Activated T-helper 1 cell treated with anti-CD3 and anti-CD28 coated beads, Interleukin-2, amount 50 U/mL, for 16 hours (primary cell): ENCODE measurements at places on chromosomes 4 and X.

GRCh38 chr4:138185859-138186645 is 56.1 kb downstream of the SLC7A11 start:
- DNase-seq, result no peak

DNA sequence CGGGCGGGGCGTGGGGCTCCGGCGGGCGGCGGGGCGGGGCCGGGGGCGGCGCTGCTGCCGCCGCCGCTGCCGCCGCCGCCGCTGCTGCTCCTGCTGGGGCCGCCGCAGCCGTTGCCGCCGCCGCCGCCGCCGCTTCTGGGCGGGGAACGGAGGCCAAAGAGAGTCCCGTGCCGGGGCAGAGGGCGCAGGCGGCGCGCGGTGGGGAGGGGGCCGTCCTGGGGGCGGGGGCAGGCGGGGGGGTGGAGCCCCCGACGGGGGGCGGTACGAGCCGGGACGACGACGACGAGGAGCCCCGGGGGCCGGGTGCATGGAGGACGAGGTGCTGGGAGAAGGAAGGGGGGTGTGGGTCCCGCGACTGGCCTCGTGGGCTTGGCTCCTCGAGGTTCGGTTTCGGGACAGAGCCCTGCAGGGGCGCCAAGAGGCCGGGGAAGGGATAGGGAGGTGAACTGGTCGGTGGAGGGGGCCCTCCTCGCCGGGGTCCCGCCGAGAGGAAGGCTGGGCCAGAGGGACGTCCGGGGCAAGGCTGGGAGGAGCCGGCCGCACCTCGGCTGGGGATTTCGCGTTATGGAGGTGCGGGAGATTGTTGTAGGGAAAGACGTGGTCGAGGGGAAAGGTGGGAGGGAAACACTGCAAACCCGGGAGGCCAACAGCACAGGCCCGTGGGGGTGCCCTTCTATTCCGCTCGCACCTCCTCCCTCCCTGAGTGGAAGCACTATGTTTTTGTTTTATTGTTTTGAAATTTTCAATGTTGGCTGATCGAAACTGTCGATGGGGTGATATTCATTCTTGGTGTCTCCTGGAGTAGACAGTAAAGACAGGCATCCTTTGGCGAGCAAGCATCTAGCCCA is 1.9 kb downstream of the BCORL1 start:
- DNase-seq, result no peak

- no peak for DNase-seq
Observed at GRCh38 chr4:92047209-92047875, 256.4 kb upstream of the GRID2 start.

DNA sequence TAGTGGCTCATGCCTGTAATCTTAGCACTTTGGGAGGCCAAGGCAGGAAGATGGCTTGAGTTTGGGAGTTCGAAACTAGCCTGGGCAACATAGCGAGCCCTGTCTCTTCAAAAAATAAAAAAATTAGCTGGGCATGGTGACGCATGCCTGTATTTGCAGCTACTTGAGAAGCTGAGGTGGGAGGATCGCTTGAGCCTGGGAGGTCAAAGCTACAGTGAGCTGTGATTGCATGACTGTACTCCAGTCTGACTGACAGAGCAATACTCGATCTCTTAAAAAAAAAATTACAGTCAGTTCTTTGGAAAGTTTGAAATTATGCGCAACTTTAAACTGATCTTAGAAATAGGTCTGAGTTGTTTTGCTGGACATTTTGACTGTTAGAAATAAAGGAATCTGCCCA is 55.8 kb downstream of the DOCK11 start:
- DNase-seq, result no peak

DNA sequence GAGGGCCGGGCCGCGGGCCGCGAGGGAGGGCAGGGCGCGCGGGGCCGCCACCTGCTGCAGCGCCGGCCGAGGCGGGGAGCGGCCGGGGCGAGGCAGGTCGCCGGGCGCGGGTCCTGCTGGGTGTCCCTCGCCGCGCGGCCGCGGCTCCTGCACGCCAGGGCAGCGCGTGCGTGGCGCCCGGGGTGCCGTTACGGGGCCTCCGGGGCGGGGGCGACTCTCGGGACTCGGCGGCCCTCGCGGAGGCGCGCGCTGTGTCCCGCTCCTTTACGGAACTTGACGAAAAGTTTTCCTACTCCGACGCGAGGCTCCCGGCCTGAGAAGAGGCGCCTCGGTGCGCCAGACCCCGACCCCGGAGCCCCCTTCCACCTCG is 329 bp downstream of the TBC1D14 start:
- DNase-seq, result peak; percentile 27

- no peak for DNase-seq
Observed at GRCh38 chrX:130869239-130869638, 33.8 kb downstream of the ENOX2 start.

DNA sequence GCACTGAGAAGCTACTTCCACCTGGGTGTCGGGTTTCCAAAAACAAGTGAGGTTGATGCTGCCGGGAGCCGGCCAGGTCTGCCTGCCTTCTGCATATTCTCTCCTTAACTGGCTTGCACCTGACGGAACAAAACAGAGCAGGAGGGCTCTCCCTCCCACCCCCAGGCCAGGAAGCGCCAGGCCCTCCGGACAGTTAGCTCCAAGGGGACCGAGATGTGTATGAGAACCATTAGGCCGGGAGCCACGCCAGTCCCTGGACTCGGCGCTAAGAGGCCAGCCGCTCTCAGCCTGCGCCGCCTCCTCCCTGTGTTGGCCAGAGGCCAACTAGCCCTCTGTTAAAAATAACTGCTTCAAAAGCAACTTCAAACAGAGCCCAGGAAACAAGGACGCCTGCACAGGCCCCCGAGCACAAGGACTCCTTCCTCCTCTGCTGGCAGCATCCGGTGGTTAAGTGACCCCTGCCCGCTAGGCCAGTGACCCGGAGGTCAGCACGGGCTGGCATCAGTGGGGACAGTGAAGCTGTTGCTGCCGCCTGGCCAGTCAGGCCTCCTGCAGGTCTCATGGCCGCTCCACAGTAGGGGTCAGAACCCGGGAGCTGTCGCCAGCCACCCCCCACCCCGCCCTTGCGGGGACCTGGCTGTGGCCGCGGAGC is 107.9 kb downstream of the ABLIM2 start:
- DNase-seq, result no peak

- no peak for DNase-seq
Observed at GRCh38 chr4:87026800-87027495, 92.1 kb downstream of the AFF1 start.

- no peak for DNase-seq
Observed at GRCh38 chr4:12042818-12043217, 614.1 kb upstream of the HS3ST1 start.

GRCh38 chr4:7050481-7051143 is 7.4 kb downstream of the TADA2B start:
- DNase-seq, result no peak

DNA sequence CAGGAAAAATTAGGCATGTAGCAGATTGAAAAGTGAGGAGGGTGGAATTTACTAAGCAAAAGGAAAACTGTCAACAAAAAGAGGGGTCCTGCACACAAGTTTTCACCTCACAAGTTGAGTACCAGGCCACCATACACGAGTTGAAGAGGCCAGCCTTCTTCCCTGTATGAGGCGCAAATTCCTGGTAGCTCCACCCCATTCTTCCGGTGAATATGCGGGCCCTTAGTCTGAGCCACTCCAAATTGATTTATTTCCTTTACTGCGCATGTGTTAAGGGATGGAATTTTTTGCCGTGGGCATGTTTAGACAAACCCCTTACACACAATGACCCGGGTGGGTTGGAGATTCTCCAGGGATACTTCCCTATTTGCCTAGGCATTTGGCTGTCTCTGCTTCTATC is 942.1 kb upstream of the GRIA3 start:
- DNase-seq, result no peak

- DNase-seq, result no peak
Observed at GRCh38 chr4:178137732-178138471, 695.7 kb upstream of the AGA start.

GRCh38 chr4:79723507-79723906 is 315.5 kb upstream of the GK2 start:
- no peak for DNase-seq

DNA sequence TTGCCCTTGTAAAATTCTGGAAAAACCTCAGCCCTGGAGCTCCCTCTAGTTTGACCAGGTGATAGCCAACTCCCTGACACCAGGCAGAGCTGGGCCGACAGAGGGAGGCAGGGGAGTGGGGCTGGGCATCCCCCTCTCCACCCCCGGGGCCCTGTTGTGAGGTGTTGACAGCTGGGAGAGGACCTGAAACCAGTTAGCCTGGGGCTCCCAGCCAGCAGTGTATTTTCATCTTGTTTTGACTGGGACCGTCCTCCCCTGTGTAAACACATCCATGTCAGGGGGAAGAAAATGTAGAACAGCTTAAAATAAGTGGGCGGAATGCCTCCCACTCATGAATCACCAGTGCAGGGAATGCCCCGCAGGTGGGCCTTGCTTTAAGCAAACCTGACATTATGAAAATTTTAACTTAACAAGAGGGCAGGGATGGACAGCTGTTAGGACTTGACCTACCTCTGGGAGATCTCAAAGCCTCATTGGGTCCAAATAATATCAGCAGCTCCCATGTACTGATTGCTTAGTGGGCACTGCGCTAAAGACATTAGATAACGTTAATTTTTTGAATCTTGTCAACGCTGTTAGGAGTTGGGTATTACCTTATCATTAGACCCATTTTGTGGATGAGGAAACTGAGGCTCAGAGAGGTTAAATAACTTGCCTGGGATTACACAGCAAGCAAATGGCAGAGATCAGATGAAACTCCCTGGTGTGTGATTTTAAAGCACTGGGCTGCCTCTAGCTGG is 45.9 kb downstream of the TSC22D3 start:
- no peak for DNase-seq

DNA sequence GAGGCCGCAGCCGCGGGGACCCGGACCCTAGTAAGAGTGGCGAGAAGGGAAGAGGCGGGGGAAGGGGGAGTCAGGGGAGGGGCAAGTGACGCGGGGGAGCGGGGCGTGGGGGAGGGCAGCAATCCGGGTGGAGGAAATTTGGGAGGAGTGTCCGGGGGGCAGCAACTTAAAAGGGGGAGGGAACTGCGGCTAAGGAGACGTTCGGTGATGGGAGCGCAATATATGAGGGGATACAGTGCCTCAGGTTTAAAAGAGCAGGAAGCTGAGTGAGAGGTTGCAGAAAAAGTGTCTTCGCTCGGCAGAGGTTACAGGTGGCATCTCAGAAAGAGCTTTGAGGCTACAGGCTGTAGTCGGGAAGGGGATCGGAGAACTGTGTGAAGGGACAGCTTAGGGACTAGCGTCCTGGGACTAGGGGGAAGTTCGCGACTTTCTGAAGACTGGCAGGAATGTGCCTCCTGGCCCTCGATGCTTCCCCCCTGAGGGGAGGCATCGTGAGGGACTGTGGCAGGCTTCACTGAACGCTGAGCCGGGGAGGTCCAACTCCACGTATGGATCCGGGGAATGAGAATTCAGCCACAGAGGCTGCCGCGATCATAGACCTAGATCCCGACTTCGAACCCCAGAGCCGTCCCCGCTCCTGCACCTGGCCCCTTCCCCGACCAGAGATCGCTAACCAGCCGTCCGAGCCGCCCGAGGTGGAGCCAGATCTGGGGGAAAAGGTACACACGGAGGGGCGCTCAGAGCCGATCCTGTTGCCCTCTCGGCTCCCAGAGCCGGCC is 519 bp downstream of the FOXO4 start:
- no peak for DNase-seq

DNA sequence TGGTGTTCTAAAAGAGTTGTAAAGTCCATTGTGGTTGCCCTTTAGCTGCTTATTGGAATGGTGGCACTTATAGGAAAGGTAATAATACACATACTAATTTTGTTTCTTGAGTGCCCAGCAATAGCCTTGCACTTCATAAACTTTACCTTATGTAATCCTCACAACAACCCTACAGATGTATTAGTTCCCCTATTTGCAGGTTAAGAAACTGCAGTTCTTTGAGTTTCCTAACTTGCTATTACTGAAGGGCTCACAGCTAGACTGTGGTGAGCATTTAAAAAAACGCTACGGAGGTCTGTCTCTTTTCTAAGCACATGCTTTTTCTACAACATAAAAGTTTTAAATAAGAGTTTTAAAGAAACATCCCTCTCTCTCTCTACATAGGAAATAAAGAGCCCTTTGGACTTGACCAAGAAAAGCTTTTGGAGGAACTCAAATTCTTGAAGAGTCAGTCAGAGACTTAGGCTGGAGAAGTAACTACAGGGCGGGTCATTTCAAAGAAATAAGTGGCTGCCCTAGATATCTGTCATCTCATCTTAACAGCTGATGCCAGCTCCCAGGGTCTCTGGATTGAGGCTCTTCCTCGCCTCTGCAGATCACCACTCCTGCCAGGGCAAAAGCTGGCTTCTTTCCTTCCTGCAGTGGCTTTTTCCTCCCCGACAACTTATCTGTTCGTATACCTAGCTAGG is 42.0 kb upstream of the FBXW7 start:
- DNase-seq, result no peak

GRCh38 chrX:109890910-109891502 is 111.9 kb upstream of the TMEM164 start:
- peak; percentile 18 for DNase-seq

- DNase-seq, result no peak
Observed at GRCh38 chr4:54274264-54274663, 45.2 kb downstream of the PDGFRA start.

DNA sequence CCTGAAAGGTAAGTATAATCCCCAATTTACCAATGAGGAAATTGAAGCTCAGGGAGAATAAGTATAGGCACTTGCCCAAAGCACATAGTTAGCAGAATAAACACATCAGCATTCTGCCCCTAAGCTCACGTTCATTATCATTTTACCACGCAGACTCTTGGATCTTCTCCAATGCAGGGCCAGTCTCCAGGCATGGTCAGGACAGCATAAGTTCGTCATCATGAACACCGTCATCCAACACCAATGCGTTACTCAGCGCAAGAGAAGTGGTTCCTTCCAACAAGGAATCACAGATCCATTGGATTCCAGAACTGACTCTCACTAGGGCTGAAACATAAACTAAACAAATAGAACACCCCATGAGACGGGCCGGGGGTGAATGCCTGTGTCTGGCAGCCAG is 86.5 kb upstream of the GPM6B start:
- no peak for DNase-seq

DNA sequence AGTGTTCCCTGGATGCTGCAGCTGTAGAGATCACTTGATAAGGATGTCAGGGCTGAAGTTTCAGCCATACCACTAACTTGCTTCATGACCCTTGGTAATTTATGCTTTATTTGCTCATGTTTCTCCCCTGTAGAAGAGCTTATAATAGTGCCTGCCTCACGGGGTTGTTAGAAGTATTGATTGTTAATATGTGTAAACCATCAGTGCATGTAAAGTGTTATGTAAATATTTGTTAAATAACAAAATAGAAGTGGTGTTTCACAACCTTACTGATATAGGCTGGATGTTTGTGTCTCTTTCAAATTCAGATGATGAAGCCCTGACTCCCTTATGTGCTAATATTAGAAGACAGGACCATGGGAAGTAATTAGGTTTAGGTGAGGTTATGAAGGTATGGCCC is 1.5 kb upstream of the CXCL2 start:
- DNase-seq, result no peak

GRCh38 chr4:114087596-114088230 is 108.3 kb upstream of the ARSJ start:
- no peak for DNase-seq

DNA sequence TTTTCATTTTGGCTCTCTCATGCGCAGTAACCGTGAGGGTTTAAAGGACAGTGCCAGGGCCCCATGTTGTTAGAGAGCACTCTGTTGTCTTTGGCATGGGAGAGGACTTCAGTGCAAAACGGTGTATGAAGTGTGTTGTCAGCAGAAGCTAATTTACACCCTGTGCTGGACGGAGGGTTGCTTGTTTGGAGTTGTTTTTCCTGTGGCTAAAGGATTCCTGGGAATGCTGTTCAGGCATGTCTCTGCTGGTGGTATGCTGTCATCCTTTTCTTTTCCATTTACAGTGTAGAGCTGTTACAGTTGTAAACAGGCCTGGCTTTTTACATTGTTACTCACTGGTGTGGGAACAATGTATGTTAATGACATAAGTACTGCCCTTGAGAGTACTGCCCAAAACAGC is 206.3 kb downstream of the CBR4 start:
- DNase-seq, result no peak
